ENCODE measurements at places on chromosomes 5 and 9.

GRCh38 chr5:102218159-102218558, 77.9 kb downstream of the SLCO4C1 start:
- no peak for DNase-seq

DNA sequence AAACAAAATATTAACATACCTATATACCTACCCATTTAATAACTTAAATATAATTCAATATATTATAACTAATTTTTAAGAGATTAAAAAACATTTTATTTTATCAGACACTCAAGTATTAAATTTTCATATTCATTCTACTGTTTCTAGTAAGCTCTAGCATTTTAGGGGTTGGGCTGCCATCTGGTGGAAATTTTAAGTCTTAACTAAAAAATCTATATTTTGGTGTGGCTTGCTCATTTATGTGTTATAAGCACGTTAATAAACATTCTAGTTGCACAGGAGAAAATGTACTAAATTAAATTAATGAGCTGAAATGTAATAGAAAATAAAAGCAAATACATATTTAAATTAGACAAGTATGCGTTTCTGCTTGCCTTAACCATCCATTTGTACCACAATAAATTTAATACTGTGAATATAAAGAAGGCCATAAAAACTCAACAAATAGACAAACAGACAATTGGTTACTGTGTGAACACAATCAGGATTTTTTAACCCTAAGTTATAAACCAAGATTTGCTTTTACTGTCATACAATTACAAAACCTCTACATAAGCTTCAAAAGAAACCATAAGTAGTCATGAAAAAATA, 1728.3 kb upstream of the CDH9 start:
- no peak for DNase-seq

GRCh38 chr5:38712391-38712790, 133.4 kb upstream of the OSMR start:
- no peak for DNase-seq

DNA sequence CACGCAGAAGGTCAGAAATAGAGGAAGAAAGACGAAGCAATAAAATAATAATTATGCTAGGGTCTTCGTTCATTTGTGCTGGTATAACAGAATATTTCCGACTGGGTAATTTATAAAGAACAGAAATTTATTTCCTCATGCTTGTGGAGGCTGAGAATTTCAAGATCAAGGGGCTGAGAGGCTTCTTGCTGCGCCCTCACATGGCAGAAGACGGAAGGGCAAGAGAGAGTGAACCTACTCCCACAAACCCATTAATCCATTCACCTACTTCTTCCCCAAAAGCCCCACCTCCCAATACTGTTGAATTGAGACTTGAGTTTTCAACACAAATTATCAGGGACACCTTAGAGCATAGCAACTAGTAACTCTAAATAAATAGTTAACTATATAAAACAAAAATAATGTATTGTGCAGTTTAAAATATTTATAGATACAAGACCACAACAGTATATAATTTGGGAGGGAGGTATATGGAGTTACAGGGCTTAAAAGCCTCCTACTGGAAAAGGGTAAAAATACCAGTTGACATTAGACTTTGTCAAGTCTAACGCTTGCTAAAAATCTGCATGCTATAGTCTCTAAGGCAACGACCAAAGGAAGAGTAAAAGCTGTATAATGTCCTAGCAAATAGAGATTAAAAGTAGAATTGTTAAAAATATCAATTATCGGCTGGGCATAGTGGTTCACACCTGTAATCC, 40.3 kb upstream of the NAA35 start:
- DNase-seq: peak; percentile 25

GRCh38 chr5:52148679-52149078, 639.0 kb upstream of the ITGA1 start:
- DNase-seq: no peak

DNA sequence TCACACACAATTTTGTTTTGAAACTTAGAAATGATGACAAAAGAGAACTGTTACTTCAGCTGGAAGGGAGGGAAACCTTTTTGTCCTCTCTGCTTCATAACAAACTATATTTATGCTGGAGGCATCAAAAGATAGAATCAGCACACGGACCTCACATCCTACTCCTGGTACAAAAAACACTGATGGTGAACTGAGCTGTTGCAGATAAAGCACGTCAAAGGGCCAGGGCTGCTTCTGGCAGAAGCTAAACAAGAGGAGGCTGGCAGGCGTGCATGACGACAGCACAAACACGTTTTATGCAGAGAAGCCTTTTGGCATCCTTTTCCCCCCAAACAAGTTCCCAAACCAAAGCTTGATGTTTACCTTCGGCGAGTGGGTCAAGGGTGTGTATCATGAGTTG, 169.6 kb downstream of the SLC24A2 start:
- no peak for DNase-seq

GRCh38 chr9:136389396-136389795, 10.6 kb downstream of the SNAPC4 start:
- no peak for DNase-seq

- no peak for DNase-seq
Observed at GRCh38 chr9:34957492-34958410, at the start of gene PHF24. TSS of gene PHF24 (plus strand) at chr9:34958285. CDS start at chr9:34971299, 13,014 bp downstream.

- no peak for DNase-seq
Observed at GRCh38 chr5:152523964-152524363, 118.9 kb upstream of the NMUR2 start.

- no peak for DNase-seq
Observed at GRCh38 chr9:37936376-37936775, 32.4 kb upstream of the SLC25A51 start.

DNA sequence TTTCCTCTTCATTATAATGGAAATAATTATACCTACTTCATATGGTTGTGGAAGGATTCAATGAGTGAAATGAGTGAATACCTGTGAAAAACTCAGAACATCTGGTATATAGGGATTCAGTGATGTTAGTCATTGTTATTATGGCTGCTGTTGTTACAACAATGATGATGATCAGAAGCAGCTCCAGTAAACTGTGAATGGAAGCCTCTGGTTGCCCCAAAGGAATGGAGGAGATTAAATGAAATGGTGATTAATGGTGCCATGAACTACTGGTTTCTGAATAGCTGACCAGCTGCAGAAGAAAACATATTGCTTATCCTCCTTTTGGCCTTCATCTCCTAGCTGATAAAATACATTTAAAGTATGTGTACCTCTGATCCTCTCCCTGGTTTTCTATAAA, 372.0 kb downstream of the ARHGEF28 start:
- DNase-seq: no peak

DNA sequence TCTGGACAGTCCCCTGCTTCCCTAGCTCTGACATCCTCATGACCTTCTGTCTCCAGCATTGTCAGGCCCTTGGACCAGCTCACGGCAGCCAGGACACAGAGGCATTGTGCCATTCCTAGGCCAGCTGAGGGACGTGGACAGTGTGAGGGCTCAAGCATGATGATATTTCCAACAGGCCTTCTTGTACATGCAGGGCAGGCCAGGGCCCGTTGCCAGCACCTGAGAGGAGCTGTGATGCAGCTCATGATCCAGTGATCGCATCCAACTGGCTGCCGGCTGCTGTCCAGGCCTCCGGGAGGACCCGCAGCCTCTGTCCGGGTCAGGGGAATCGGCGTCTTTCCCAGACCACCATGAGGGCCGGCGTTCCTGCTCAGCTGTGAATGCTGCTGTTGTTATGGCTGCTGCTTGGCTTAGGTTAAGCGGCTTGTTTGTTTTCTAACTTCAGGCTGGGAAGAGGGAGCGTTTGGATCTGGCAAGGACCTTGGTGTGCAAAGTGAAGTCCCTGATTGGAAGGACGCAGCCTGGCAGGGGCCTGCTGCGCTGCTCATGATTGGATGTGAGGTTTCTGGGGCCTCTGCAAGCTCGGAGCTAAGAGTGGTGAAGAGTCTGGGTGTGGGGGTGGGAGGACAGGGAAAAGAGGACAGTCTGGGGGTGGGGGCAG, 53.8 kb downstream of the PDZD2 start:
- DNase-seq: no peak

GRCh38 chr9:3125602-3126405, 281.9 kb upstream of the PUM3 start:
- no peak for DNase-seq

GRCh38 chr5:112117551-112117950, 301.5 kb downstream of the EPB41L4A start:
- no peak for DNase-seq

GRCh38 chr9:88464851-88465250, 70.1 kb upstream of the NXNL2 start:
- no peak for DNase-seq

DNA sequence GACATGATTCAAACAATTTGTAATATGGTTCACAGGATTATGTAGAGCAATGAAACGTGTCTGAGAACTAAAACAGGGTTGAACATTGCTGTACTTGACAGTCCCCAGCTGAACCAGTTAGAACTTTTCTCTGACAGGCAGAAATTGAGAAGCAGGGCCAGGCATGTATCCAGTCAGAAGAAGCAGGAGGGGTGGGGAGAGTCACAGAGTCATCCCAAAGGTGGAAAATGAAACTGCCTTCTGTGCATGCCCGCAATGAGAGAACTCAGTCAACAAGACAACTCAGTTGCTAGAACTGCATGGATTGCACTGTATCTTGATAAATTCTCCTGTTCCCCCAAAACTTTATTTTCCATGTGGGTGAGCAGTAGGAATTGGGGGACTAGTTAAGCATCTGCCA, 72.9 kb upstream of the PRLR start:
- no peak for DNase-seq

DNA sequence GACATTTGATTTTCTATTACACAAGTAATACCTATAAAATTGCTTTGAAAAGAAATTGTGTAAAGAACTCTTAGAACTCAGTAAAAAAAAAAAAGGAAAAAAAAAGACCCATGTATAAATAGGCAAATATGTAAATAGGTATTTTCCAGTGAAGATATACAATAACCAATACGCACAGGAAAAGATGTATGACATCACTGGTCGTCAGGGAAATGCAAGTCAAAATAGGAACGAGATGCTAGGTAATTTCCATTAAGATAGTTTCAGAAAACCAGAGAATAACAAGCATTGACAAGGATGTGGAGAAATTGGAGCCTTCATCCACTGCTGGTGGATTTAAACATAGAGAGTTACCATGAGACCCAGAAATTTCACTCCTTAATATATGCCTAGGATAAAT, 708.8 kb downstream of the MTRR start:
- DNase-seq: no peak

- no peak for DNase-seq
Observed at GRCh38 chr9:28999057-28999456, 1425.8 kb upstream of the C9orf72 start.

GRCh38 chr9:131036529-131037334, 27.8 kb downstream of the LAMC3 start:
- no peak for DNase-seq

DNA sequence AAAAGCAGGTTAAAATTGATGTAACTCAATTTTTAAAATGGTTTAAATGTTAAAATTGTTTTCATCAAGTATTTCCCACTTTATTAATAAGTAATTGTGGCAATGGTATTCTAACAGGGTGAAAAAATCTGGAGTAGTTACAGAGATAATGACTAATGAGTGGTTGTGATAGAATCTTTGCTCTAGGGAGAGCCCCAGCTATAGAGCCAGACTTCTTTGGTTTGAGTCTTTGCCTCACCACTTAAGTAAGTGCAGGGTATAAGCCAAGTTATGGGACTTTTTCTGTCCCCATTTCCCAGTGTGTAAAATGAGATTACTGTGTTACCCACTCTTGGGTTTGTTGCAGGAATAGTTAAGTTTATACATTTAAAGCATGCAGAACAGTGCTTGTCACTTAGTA, 158.1 kb downstream of the FER start:
- no peak for DNase-seq

- DNase-seq: no peak
Observed at GRCh38 chr5:14059810-14060209, 83.3 kb upstream of the TRIO start.

- no peak for DNase-seq
Observed at GRCh38 chr5:2052687-2053086, 170.0 kb upstream of the IRX4 start.

DNA sequence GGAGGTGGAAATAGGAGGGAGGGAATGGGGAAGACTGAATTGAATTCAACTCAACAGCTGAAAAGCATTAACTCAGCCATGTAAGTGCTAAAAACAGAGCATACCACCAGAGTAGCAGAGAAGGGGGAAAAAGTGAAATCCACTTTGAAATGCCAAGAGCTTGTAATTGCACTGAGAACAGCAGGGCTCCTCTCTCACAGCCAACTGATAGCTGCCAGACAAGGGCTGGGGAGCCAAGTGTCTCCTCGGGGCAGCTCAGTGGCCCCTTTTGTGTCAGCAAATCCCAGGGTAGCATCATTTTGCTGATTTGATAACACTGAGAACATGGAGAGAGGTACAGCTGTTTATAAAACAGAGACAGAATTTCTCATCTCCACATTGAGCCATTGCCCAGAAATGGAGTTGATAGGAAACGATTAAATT, 182.5 kb downstream of the FRMD3 start:
- DNase-seq: no peak

DNA sequence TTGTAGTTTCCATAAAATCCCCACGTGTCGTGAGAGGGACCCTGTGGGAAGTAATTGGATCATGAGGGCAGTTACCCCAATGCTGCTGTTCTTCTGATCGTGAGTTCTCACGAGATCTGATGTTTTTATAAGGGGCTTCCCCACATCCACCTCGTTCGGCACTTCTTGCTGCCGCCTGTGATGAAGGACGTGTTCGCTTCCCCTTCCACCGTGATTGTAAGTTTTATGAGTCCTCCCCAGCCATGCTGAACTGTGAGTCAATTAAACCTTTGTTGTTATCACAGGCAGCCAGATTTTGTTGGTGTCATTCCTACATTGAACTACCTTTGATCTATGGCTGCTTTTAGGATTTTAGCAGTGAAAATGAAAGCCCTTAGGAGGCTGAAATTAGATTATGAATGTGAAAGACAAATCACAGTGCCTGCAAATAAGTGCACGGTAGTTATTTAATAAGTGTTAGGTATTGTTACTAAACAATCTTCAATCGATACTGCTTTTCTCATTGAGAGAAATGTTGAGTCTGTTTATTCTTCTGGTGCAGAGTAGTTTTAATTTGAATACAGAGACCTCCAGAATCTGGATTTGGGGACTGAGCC, 68.0 kb upstream of the C6 start:
- DNase-seq: no peak

- DNase-seq: no peak
Observed at GRCh38 chr5:112974901-112975300, 1.7 kb upstream of the DCP2 start.

GRCh38 chr5:140182803-140183367, 7.9 kb downstream of the CYSTM1 start:
- DNase-seq: no peak

GRCh38 chr9:96856363-96857286, 2.3 kb upstream of the ZNF782 start:
- peak; percentile 73 for DNase-seq

DNA sequence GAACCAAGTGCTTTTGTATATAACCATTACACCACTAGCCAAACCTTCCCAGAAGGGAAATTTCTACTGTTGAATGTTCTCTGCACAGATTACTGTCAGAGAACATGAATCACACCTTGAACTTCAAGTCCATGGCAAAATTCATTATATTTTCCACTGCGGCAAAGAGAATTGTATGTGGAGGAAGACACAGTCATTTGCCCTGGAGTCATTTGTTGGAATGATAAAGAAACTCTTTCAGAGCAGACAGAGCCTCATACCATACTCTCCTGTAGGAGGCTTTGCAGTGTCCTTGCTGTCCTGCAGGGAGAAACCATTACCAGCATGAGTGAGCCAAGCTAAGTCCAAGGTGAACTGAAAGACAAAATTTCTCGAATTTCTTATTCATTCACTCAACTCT, 369.0 kb downstream of the ARHGEF28 start:
- no peak for DNase-seq
